Cortex of kidney (tissue), 1 donor: ENCODE measurements at places on chromosomes 3 and 15.

DNA sequence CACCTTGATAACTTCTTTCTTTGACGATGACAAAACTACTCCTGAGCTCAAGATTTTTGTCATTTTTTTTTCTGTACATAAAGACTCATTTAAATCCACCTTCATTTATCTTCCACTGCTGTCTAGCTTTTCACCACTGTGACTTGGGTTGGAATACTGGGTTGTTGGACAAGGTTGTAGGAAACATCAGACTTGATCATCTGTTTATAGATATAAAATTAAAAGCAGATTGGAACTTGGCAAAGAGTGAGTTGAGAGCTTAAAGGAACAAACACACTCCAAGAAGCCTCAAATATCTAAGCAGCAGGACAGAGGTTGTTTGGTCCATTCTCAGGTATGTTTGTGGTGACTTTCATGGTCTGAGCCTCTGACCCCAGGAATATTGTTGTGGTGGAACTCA is 141.7 kb upstream of the NDN start:
- no peak for DNase-seq

DNA sequence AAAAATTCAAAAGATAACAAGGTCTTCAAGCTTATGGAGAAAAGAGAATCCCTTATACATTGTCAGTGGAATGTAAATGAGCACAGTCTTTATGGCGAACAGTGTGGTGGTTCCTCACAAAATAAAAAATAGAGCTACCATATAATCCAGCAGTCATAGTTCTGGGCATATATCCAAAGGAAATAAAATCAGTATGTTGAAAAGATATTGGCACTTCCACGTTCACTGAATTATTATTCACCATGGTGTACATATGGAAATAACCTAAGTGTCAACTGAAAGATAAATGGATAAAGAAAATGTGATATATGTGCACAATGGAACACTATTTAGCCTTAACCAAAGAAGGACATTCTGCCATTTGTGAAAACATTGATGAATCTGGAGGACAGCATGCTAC is 1161.2 kb downstream of the ROBO2 start:
- DNase-seq: no peak

- no peak for DNase-seq
Observed at GRCh38 chr15:34721802-34722438, 32.9 kb downstream of the GJD2 start.

DNA sequence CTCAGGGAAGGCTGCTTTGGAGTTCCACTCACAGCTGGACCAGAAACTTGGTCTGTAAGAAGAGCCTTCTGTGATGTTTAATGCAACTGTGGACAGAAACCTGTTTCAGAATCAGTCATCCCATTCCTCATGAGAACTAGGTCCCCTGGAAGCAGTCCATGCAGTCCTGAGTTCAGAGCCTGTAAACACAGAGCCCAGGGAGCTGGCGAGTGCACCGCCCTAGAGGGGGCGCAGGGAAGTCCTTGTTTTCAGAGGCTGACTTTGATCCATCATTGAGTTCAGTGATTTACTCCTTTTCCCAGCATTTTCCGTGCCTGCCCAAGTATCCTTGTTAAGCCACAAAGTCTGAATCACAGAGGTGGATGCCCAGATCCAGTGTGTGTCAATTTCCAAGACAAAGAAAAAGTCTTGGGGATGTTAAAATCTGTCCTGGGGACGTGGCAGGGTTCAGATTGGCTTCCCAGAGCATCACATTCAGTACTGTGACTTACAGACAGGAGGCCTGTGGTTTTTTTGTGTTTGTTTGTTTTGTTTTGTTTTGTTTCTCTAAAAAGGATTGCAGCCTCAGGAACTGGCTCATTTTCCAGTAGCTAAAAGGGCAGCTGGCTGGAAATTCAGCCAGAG is 9.8 kb upstream of the TXNRD3 start:
- DNase-seq: no peak

GRCh38 chr3:71520161-71521020 is 63.1 kb downstream of the FOXP1 start:
- no peak for DNase-seq

DNA sequence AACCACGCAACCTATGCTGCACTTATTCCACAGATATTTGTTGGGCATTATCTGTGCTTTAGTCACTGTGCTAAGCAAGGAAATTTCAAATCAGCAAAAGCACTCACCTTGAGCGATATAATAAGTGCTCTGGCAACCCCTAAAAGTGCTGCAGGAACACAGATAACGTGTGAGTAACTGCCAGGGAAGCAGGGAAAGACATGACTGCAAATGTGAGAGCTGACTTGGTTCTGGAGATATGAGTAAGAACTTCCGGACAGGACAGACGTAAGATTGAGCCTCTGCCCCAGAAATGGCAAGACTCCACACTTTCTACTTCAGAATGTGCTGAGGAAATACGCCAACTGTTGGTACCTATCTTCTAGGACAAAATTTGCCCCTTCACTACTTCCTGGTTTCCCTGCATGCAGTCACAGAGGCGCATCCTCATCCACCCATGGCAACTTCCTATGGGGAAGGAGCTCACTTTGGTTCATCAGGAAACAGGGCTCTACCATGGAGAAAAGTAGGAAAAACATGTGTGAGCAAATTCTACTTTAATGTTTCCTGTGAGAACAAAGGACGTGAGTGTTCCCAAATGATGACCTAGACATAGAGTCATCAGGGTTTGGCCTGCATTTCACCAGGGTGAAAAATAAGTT is 41.7 kb downstream of the AQP9 start:
- DNase-seq: no peak

- no peak for DNase-seq
Observed at GRCh38 chr3:150074277-150074676, 103.6 kb upstream of the PFN2 start.

DNA sequence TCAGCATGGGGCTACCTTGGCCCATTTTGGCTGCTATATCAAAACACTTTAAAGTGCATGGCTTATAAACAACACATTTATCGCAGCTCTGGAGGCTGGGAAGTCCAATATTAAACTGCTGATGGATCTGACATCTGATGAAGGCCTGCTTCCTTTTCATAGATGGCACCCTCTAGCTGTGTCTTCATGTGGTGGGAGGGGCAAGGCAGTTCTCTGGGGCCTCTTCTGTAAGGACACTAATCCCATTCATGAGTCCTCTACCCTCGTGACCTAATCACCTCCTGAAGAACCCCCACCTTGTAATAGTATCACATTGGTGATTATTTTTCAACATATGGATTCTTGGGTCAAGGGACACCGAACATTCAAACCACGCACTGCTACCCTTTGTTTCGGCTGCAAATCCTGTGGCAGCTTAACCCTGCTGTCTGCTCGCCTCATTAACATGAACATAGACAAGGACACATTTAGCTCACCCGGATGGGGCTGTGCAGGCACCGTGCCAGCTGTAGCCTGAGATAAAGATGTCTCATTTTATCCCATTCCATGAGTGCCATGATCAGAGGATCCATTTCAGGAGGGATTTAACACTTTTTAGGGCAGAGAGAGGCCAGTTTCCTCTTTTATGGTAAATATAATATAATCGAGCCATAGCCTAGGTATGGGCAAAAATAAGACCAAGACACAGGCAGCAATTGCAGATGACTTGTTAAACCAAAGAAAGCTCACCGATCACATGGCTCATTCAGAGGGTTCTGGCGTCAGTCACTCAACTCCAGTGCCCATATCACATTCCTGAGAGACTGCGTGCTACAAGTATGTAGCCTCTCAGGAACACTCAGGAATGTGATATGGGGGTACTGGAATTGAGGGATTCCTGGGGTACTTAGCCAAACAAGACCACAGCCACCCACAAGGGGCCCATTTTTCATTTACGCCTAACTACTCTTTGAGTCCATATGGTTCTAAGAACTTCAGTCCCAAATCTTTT is 251.1 kb upstream of the ST8SIA2 start:
- DNase-seq: no peak

DNA sequence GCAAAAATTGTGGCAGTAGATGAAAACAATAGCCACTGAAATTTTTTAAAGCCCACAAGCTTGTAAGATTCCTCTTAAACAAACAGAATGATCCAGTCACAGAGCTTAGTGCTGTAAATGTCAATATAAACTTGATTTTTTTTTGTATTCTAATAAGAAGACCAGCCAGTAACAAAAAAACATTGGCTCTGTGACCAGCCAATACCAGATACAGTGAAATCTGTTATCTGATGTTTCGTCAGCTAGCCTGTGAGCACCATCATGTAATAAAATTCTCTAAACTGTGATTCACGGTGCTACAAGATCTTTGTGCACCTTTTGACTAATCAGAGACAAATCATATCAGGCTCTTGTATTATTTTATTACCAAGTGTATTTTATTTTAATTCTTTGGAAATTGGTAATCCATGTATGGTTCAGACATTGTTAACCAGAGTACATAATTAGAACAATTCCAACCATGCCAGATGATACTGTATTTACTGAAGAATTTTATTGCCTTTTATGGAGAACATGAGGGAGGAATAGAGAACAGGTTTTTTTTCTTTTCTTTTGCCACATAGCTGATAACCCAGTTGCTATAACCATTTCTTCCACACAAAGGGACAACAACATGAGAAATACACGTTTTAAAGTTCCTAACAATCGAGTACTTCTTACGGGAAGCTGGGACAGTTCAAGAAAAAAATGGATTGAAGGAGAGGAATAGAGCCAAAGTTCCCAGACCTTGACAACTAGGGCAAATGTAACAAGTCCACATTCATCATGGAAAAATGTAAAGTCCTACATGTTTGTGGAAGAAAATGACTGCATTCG is 71.9 kb downstream of the FILIP1L start:
- no peak for DNase-seq

GRCh38 chr3:5330152-5330810 is 142.8 kb downstream of the EDEM1 start:
- no peak for DNase-seq

- DNase-seq: no peak
Observed at GRCh38 chr3:162718697-162719096, 1222.1 kb downstream of the OTOL1 start.

DNA sequence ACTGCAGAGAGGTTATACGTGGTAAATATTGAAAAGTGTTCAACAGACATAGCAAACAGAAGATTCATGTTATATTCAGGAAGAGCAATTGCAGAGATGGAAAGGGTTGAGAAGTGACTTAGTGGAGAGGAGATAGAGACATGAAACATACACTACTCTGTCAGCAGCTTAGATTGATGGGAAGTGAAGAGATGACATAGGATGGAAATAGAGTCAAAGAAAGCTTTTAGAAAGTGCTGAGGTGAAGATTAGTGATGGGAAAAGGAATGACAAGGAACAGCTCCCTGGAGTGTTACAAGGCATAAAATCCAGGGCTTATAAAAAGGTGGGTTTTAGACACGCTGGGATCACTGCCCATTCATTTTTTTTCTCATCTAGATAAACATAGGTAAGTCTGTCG is 17.2 kb upstream of the GOLIM4 start:
- no peak for DNase-seq

DNA sequence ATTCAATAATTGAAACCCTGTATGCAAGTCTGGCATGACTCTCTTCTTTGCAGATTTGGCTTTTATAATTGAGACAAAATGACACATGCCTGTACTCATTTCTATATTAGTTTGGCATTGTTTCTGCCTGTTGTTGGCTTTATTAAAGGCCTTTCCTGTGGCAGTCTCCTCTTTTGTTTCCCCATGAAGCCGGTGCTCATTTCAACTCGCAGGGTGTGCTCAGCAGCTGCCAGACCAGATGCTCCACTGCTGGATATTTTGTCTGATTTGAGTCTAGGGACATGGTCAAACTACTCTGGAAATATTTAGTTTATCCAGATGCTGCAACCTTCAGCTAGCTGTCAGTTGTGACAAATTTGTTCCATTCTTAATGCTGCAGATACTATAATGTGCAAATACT is 445.3 kb downstream of the NAALADL2 start:
- DNase-seq: no peak

DNA sequence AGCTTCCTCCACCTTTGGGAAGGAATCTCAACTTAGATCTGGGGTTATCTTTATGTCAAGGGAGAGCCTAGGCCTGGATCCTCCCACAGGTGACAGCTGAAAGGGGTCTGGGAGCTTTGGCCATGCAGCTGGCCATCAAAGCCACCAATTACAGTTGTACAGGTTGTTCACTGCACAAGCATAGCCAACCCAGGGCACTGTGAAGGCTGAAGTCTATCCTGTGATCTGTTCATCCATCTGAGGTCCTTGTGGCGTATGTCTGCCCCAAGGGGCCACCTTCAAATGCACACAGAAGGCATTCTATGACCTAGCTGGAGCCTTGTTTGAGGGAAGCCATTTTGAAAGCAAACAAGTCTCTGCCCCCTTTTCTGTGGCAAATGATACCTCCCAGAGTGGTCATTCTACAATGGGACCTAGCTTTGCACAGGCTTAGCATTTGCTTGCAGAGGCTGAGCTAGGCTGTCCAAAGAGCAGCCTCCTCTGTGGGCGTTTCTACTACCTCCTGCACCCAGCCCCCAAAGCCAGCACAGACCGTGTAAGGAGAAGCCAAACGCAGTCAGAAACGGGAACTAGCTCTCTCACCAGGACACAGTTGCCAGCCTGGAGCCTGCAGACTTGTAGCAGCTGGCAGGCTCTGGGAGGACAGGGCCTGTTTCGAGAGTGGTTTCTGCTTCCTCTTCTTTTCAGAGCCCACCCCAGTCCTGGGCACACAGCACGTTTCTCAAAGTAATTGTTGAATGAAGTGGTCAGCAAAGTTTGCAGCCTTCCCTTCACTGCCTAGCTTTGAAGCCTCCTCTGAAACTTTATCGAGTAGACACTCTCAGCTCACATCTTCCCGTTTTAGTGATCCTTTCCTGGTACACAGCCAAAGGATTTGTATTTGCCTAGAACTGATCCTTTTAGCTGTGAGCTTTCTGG is 157.3 kb upstream of the SMAD3 start:
- no peak for DNase-seq

GRCh38 chr3:74351213-74351612 is 263.2 kb downstream of the CNTN3 start:
- DNase-seq: no peak

DNA sequence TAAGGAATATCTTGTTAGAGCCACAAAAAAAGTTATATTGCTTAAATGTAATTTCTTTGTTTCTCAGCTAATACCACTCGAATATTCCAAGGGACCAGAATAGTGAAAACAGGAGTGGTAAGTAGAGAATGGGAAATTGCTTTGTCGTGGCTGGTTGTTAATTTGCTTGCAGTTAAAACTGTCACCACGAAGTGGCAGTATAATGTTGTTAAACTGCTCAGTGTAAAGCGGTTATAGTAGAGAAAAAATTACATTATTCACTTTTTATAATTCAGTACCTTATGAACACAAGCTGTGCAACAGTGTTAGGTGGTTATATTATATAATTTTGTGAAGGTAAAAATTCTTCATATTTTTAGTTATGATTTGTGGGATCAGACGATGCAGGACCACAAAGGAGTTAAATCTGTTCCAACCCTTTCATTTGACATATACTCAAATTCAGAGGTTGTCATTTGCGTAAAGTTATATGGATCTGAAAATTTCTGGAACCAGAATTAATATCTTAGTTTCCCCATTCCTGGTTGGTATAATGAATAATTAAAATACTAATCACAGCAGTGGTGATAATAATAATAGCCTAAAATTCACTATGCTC is 171.8 kb downstream of the FEZF2 start:
- DNase-seq: no peak

GRCh38 chr3:51063053-51063452 is 322.0 kb upstream of the MANF start:
- no peak for DNase-seq

- no peak for DNase-seq
Observed at GRCh38 chr3:113231827-113232253, 20.5 kb downstream of the BOC start.
